ENCODE measurements at places on chromosomes 5 and 9. TPM values are rescaled to one million over a fixed set of nuclear protein-coding genes. Genes with fewer than 3 reads are reported as not detected.

GRCh38 chr5:168327994-168328393, 36.5 kb downstream of the WWC1 start:
- H3K27ac ChIP-seq: peak overlapping the region; percentile 31
- H3K4me3 ChIP-seq: no peak overlapping the region
- no peaks in the 10 kb centered on the region for H3K27me3 ChIP-seq
- no peaks in the 10 kb centered on the region for H3K36me3 ChIP-seq
- no peak for DNase-seq
- H3K4me1 ChIP-seq: peaks cover 3% of the 10 kb centered on the region

DNA sequence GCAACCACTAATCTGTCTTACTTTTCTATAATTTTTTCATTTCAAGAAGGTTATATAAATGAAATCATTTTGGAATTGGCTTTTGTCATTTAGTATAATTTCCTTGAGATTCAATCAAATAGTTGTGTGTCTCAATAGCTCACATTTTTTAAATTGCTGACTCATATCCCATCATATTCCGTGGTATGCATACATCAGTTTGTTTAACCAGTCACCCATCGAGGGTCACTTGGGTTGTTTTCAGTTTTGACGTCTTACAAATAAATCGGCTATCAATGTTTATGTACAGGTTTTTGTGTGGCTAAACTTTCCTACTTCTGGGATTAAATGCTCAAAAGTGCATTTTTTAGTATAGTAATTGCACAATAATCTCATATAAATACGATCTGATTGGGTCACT, 185.5 kb downstream of the TAF11L14 start:
- H3K4me3 ChIP-seq: no peak overlapping the region
- H3K4me1 ChIP-seq: no peaks in the 10 kb centered on the region
- H3K36me3 ChIP-seq: no peaks in the 10 kb centered on the region

DNA sequence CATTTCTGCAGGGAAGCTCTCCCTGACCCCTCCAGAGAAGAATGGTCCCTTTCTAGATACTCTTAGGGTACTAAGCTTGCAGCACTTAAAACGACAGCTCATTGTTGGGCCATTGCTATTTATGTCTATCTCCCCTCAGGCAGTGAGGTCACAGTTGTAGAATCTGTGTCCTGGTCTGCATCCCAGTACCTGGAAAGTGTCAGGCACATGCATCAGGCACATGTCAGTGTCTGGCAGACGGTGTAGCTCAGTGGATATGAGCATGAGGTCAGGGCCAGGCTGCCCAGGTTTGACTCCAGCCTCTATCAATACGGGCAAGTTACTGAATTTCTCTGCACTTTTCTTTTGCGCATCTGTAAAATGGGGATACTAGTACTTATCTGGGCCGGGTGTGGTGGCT, 22.2 kb upstream of the EEIG1 start:
- H3K4me1 ChIP-seq: no peaks in the 10 kb centered on the region
- DNase-seq: no peak
- no peak overlapping the region for H3K4me3 ChIP-seq
- no peaks in the 10 kb centered on the region for H3K27me3 ChIP-seq

GRCh38 chr5:132886064-132886823, 12.8 kb downstream of the LEAP2 start:
- no peaks in the 10 kb centered on the region for H3K4me1 ChIP-seq
- H3K4me3 ChIP-seq: no peak overlapping the region
- H3K27ac ChIP-seq: no peak overlapping the region
- H3K36me3 ChIP-seq: peaks cover 5% of the 10 kb centered on the region

DNA sequence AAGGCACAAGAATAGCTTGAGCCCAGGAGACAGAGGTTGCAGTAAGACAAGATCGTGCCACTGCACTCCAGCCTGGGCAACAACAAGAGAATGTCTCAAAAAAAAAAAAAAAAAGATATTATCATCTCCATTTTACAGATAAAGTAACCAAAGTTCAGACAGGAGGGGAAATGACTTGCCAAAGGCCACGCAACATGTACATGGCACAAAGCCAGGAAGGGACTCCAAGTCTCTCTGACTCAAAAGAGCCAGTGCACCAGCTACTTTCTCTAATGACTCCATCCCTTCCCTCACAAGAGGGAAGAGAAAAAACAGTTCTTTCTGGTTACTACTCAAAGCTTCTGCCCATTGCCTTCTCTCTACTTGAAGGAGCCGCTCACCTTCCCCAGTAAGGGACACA, 34.1 kb downstream of the SIL1 start:
- peaks cover 3% of the 10 kb centered on the region for H3K4me1 ChIP-seq
- H3K4me3 ChIP-seq: no peak overlapping the region
- H3K27ac ChIP-seq: no peak overlapping the region
- no peak for DNase-seq
- no peaks in the 10 kb centered on the region for H3K27me3 ChIP-seq

DNA sequence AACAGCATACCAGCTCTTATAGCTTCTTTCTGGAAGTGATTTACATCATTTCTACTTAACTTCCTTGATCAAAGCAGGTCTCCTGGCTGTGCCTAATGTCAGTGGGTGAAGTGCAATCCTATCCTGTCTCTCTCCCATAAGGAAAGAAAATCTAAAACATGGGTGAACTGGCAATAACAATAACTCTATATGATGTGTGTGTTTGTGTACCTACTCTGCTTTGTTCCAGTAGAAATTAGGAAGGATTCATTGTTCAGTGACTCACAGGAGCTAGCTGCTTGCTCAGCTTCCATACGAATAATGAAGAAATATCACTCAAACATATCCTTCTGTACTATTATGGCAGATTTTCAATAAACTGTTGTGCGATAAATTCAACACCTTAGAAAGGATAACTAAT, 123.7 kb downstream of the ADGRV1 start:
- no peaks in the 10 kb centered on the region for H3K36me3 ChIP-seq
- no peak for DNase-seq
- no peaks in the 10 kb centered on the region for H3K27me3 ChIP-seq

- no peaks in the 10 kb centered on the region for H3K27me3 ChIP-seq
- H3K4me1 ChIP-seq: no peaks in the 10 kb centered on the region
- no peaks in the 10 kb centered on the region for H3K36me3 ChIP-seq
- DNase-seq: no peak
- no peak overlapping the region for H3K4me3 ChIP-seq
Measured at GRCh38 chr5:133919148-133920136, 49.0 kb downstream of the C5orf15 start.

- H3K4me1 ChIP-seq: no peaks in the 10 kb centered on the region
- H3K36me3 ChIP-seq: no peaks in the 10 kb centered on the region
- no peak for DNase-seq
- no peaks in the 10 kb centered on the region for H3K27me3 ChIP-seq
- H3K4me3 ChIP-seq: no peak overlapping the region
Measured at GRCh38 chr5:123117989-123118388, 28.9 kb downstream of the PRDM6 start.

- peak; percentile 45 for DNase-seq
- peak overlapping the region; percentile 93 for H3K27ac ChIP-seq
- no peaks in the 10 kb centered on the region for H3K36me3 ChIP-seq
- H3K27me3 ChIP-seq: no peaks in the 10 kb centered on the region
- H3K4me1 ChIP-seq: peaks cover 2% of the 10 kb centered on the region
Measured at GRCh38 chr5:134649163-134649835, 714 bp downstream of the SEC24A start.

- H3K27ac ChIP-seq: no peak overlapping the region
- DNase-seq: no peak
- H3K27me3 ChIP-seq: no peaks in the 10 kb centered on the region
Measured at GRCh38 chr9:95892690-95893089, 17.2 kb downstream of the ERCC6L2 start.

DNA sequence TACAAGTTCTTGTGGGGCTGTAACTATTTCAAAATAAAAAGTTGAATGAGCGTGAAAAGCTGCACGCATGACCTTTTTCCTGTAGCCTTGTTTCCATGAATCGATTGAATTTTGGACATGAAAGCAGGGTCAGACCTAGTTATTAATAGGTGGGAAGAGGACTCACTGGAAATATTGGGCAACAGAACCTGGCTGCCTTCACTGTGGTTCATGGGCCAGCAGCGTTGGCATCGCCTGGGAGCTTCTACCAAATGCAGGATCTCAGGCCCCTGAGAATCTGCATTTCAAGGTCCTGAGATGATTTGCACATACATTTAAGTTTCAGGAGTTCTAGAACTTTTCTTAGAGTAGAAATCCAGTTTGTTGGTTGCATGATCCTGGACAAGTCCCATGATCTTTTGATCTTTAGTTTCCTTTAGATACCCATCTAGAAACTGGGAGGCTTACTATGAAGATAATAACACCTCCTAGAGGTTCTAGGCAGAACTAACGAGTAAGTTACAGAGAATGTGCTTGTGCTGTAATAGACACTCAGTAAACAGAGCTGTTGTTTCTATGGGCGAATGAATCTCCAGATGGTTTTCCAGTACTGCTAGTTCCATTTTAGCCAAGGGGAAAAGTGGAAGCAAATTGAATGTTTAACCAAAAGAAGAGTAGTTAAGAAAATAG, 12.4 kb downstream of the ANKRD33B start:
- no peaks in the 10 kb centered on the region for H3K36me3 ChIP-seq
- no peak overlapping the region for H3K4me3 ChIP-seq
- DNase-seq: no peak
- H3K27ac ChIP-seq: no peak overlapping the region
- H3K27me3 ChIP-seq: no peaks in the 10 kb centered on the region
- no peaks in the 10 kb centered on the region for H3K4me1 ChIP-seq

GRCh38 chr9:98873951-98874371, 66.5 kb downstream of the GALNT12 start:
- no peak overlapping the region for H3K4me3 ChIP-seq
- H3K27me3 ChIP-seq: no peaks in the 10 kb centered on the region
- no peak overlapping the region for H3K27ac ChIP-seq
- no peak for DNase-seq

DNA sequence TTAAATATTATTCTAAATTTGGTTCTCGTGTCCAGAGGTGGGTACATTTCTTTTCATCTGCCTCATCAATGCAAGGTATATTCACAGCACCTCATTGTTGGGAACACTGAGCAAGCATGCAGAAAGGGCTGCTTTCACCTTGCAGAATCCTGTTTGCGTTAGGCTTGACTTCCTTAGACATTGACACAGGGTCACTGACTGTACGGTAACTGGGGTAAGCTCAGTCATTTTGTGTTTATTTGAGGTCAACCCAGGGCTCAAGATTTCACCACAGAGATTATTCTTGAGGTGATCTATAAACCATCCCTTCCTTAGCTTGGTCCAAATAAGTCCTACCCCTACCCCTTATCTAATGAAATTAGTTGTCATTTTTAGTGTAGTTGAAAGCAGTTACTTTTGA, 1.7 kb upstream of the PTPDC1 start:
- DNase-seq: no peak
- H3K27ac ChIP-seq: no peak overlapping the region
- no peaks in the 10 kb centered on the region for H3K4me1 ChIP-seq
- H3K36me3 ChIP-seq: no peaks in the 10 kb centered on the region
- H3K4me3 ChIP-seq: no peak overlapping the region
- no peaks in the 10 kb centered on the region for H3K27me3 ChIP-seq

DNA sequence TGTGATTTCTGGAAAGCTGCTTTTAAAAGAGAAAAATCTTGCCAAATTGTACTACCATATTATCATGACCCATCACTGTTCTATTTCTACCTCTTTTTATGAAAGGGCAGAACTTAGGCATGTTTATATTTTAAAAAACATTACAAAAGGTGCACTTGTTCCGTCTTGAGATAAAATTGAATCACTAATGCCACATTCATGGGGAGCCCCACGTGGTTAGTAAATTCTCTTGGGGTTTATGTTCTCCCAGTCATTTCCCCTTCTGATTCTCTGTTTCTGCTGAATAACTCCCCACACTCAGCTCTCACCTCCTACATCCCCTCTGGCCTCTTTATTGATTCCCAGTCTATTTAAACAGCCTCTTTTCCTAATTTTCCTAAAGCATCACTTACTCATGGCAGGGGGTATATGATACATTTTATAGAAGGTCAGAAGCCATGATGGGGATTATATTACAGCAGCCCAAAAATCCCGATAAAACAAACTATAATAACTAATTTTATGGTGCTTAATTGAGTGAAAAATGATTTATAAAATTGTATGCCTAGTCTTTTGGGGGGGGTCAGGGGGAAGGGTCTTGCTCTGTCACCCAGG, 19.7 kb upstream of the VLDLR start:
- DNase-seq: no peak
- H3K4me1 ChIP-seq: no peaks in the 10 kb centered on the region
- H3K36me3 ChIP-seq: no peaks in the 10 kb centered on the region
- no peak overlapping the region for H3K4me3 ChIP-seq
- H3K27me3 ChIP-seq: no peaks in the 10 kb centered on the region
- no peak overlapping the region for H3K27ac ChIP-seq

DNA sequence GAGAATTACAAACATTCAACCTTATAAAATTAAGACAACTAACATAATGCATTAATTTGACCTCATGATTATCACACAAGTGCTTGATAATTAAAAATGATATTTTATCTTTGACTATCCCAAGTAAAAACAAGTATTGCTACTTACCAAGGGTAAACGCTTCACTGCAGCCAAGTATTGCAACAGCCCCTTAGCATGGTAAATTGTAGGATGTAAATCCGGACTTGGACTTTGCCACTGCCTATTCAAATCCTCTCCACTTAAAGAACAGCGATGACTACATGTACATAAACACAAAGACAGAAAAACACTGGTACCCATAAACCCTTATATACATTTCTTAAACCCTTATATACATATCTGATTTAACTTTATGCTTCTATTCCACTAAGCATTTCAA, 155.1 kb downstream of the AGTPBP1 start:
- H3K27me3 ChIP-seq: no peaks in the 10 kb centered on the region
- DNase-seq: no peak
- no peak overlapping the region for H3K27ac ChIP-seq
- no peaks in the 10 kb centered on the region for H3K36me3 ChIP-seq

- no peaks in the 10 kb centered on the region for H3K4me1 ChIP-seq
- H3K4me3 ChIP-seq: no peak overlapping the region
- no peak overlapping the region for H3K27ac ChIP-seq
- no peaks in the 10 kb centered on the region for H3K27me3 ChIP-seq
- H3K36me3 ChIP-seq: no peaks in the 10 kb centered on the region
Measured at GRCh38 chr5:149207831-149208230, 63.8 kb upstream of the AFAP1L1 start.

Gene CCNH
- 41.1 TPM for total RNA-seq

Gene SLC36A3
- not detected for total RNA-seq

Gene SMIM33
- total RNA-seq: 3.4 TPM

Gene CNOT6
- 38.2 TPM for total RNA-seq

Gene SLC45A2
- total RNA-seq: not detected

Gene CBY3
- not detected for total RNA-seq

Gene ZNG1C
- total RNA-seq: 29.6 TPM

Gene TTC16
- total RNA-seq: 0.05 TPM
